ENCODE measurements at places on chromosomes 6 and 20.

GRCh38 chr6:139256087-139256486 is 35.7 kb downstream of the TXLNB start:
- ATAC-seq = no peak

- ATAC-seq = no peak
Observed at GRCh38 chr20:7411075-7411474, 529.2 kb downstream of the HAO1 start.

DNA sequence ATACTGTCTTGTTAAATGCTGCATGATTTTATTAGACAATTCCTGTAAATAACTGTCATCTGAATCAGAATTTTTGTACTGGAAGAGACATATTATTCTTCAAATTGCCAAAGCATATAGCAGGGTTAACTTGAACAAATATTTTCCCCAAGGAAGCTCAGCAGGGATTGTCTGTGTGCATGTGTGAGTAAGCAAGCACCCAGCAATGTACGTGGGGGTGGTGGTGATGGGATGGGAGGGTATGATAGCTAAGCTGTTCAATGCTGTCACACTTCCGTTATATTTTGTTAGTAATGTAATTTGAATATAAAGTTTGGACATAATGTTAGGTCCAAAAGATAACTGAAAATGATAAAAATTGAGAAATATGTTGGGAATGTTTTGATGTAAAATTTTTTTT is 118.1 kb downstream of the MYB start:
- ATAC-seq = no peak

GRCh38 chr6:30155520-30156261 is 5.3 kb downstream of the TRIM10 start:
- no peak for ATAC-seq

DNA sequence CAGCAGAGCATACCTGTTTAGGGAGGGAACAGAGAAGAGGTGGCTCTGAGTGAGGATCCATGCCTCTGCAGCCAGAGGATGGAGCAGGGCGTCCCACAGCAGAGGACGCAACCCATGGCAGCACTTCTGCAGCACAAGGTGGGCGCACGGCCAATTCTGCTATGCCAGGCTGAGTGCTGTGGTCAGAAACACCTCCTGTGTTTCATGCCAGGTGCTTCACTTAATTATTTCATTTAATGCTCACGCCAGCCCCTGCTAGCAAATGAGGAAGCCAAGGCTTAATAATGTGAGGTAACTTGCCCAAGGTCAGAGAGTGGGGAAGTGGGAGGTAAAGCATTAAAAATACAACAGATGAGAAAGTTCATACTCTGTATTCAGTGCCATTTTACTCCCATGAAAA is 68.5 kb upstream of the PTGIS start:
- ATAC-seq = no peak

DNA sequence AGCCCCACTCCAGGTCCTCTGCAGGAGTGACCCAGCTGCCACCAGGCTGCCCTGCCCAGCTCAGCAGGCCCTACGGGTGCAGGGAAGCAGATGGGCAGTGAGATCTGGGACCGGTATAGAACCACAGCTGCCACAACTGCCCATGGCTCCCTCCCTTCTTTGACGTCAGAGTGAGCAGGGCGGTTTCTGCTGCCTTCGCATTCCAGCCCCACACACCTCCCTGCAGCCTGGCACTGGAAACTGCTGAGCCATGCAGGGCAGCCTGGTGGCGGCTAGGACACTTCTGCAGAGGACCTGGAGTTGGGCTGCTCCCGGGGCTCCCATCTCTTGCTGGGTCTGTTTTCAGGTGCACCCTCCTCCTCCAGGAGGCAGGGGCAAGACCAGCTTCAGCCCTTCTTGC is 101.6 kb upstream of the CD93 start:
- ATAC-seq = no peak
